CD4-positive, alpha-beta T cell treated with Interleukin-4 for 1 hour (primary cell): ENCODE measurements at places on chromosomes 1 and 21.

DNA sequence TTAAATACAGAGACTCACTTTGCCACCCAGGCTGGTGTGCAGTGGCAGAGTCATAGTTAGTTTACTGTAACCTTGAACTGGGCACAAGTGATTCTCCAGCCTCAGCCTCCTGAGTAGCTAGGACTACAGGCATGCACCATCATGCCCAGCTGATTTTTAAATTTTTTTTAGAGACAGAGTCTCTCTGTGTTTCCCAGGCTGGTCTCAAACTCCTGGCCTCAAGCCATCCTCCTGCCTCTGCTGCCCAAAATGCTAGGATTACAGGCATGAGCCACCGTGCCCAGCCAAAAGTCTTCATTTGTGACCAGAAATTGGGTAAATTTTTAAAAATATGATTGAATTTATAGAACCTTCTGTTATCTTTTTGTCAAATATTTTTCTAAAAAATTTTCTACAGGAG lies 17.9 kb upstream of the TARS2 start:
- DNase-seq: no peak

- DNase-seq: no peak
Observed at GRCh38 chr1:11229203-11229602, 33.1 kb downstream of the MTOR start.

GRCh38 chr21:25360593-25360992 lies 246.7 kb downstream of the MRPL39 start:
- no peak for DNase-seq

DNA sequence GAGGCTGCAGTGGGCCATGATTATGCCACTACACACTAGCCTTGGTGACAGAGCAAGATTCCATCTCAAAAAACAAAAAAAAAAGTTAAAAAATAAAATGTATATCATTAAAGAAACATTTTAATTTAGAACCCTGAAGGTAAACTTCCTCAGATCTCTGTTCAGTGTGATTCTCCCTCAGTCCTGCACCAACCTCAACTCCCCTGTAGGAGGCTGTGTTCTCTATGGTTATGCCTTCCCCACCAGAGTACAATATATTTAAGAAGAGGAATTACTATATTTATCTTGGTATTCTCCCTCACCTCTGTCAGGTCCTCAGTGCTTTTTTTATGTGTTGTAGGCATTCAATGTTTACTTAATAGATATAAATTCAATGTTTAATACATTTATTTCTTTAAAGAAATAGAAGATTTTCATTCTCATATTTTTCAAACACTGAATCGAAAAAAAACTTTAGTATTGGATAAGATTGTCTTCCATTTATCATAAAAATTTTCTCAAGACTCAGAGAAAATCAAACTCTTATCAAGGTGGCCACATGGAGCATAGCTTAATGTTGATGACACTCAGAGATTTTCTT lies 4.8 kb upstream of the LRRC8B start:
- peak; percentile 64 for DNase-seq

DNA sequence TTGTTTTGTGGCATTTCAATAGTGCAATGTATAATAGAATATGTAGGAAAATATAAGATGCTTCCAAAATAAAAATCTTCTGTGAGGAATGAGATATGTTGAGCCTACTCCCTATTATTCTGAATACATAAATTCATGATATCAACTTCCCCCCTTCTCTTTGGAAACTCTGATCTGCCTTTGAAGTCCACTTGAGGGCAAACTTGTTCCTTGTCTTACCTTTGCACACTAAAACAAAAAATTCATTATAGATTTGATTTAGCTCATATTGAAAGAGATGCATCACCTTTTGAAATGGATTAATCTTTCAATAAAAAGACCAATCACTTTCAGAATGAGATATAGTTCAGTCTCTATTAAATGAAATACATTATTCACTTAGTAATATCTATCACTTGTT lies 580.7 kb upstream of the ADGRL4 start:
- DNase-seq: no peak

GRCh38 chr1:180221462-180221861 lies 8.6 kb upstream of the LHX4 start:
- DNase-seq: no peak

- DNase-seq: peak; percentile 76
Observed at GRCh38 chr1:1371746-1372711, 3.0 kb downstream of the AURKAIP1 start.

- no peak for DNase-seq
Observed at GRCh38 chr1:203492082-203492747, 1.7 kb upstream of the OPTC start.

- DNase-seq: no peak
Observed at GRCh38 chr1:185070051-185070450, 24.7 kb downstream of the RNF2 start.

DNA sequence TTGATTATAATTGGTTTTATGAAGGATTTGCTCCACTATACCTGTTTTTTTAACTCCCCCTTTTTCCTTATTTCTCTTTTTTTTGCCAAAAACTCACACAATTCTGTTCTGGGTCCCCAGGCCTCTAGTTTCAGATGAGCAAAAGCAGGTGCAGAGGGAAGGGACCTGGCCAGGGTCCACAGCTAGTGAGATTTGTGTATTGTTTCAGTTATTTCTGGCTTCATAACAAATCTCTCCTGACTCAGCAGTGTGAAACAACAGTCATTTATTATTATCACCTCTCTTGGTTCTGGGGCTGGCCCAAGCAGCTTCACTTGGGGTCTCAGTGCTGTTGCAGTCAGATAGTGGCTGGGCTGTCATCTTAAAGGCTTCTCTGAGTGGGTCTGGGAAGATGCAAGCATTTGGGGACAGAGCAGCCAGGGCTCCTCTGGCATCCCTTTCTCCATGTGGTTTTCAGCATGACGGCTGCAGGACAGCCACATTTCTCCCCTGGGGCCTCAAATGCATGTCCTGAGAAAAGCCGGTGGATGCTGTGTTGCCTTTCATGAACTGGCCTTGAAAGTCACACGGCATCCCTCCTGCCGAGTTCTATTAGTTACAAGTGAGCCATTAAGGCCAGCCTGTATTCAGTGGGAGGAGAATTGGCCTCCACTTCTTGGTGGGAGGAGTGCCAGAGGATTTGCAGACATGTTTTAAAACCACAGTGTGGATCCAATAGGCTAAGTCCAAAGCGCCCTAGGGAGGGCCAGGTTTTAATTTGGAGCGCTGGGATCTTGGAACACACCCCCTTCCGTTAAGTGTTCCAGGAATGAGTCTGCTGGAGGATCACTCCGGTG lies 137.1 kb downstream of the CAMTA1 start:
- no peak for DNase-seq

DNA sequence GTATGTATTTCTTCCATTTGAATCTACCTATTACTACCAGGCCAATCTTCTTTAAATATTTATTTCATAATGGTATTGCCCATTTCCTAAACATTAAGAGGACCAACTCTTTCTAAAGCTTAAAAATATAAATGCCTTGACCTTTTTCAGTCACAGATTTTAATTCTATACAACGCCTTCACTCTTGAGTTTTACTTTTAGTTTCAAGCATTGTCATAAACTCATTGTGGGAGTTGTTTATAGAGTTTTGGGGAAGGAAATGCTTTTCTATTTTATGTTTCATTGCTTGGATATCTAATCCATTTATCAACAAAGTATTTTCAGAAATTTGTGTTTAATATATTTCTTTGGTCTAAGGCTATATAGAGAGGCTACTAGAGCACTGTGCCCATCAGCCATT lies 155.8 kb downstream of the DPYD start:
- no peak for DNase-seq

- no peak for DNase-seq
Observed at GRCh38 chr1:66489151-66489550, 44.8 kb upstream of the SGIP1 start.

DNA sequence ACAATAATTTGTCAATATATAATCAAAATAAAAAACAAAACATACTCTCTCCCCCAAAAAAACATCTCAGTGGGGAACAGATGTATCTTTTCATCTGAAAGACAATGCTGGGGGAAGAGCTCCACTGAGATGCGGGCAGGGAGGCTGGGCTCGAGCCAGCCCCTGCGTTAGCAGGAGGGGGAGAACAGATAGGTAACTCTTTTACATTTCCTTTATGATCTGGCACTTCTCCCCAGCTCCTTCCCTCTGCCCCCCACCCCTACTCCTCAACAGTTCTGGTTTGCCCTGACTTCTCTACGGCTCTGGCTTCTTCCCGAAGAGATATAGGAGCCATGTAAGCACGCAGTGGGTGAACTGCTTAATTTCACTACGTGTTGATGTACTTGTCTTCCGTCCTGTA lies 12.4 kb downstream of the LEPR start:
- no peak for DNase-seq

GRCh38 chr1:243964915-243965314 lies 86.2 kb upstream of the ZBTB18 start:
- no peak for DNase-seq

DNA sequence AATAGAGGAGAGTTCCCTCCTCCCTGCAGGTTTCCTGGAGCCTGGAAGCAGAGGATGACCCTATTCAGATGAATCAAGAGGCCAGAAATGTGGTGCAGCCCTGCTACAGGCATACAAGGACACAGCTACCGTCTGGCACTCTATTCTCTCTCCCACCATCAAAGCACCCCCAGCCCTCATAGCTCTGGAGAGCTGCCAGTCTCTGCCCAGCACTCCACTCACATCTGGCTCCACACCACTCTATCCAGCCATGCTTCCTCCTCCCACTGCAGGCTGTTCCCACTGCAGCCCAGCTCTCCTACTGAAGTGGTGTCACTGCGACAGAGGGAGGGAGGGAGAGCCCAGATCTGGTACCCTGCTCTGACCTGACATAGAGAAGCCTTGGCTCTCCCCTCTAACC lies 18.4 kb downstream of the SYT2 start:
- DNase-seq: no peak

DNA sequence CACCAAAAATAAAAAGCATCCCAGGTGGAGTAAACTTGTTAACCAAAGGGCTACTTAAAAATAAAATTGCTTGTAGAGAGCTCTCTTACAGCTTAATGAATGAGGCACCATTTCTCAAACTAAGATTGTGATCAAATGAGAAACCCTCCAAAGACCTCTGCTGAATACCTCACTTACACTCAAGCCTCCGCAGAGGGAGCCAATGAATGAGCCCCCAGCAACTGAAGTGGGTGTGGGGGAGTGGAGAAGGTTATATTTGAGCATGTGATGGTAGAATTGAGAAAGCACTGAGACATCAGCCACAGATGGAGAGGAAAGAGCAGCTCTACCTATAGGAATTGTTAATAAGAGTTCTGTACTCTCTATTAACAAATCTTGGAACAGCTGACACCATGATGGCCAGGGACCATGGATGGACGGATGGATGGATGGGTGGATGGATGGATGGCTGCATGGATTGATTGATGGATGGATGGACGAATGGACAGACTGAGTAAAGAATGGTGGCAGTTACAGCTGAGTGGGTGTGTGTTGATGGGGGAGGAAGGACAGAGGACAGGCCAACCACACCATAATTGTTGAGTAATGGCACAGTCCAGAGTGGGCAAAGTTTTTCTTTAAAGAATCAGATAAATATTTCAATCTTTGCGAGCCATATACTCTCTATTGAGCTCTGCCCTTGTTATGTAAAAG lies 20.3 kb upstream of the TIAM1 start:
- no peak for DNase-seq

GRCh38 chr1:231694075-231694431 lies 67.5 kb downstream of the DISC1 start:
- DNase-seq: no peak

GRCh38 chr1:228334226-228334935 lies 72.3 kb downstream of the TRIM11 start:
- peak; percentile 2 for DNase-seq

GRCh38 chr1:56821462-56821797 lies 2.2 kb upstream of the FYB2 start:
- no peak for DNase-seq

DNA sequence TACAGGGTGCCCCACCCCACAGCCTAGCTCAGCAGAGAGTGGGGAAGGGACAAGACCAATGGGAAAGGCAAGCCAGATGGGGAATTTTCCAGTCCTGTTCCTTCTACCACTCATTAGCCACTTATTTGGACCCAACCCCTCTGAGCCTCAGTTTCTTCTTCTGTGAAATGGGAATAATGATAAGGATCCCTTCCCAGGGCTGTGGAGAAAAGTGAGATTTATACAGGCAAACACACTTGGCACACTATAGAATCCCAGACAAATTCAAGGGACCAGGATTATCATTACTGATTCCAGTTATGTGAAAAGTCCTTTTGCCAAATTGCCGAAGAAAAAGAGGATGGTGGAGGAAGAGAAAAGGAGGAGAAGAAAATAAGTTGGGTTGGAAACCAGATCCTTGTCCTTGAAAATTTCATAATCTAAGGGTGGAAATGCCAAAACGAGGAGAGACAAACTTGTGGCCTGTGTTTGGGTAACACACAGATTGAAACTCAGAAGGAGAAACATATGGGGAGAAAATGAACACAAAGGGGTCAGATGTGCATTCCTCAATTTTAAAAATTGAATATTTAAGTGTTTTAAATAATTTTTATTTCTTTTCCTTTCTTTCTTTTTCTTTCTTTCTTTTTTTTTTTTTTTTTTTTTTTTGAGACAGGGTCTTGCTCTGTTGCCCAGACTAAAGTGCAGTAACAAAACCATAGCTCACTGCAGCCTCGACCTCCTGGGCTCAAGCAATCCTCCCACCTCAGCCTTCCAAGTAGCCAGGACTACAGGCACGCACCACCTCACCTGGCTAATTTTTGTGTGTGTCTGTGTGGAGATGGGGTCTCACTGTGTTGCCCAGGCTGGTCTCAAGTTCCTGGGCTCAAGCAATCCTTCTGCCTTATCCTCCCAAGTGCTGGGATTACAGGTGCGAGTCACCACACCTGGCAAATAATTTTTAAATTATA lies 9.6 kb downstream of the CAPN2 start:
- no peak for DNase-seq

GRCh38 chr1:94038511-94038910 lies 82.4 kb downstream of the ABCA4 start:
- no peak for DNase-seq

DNA sequence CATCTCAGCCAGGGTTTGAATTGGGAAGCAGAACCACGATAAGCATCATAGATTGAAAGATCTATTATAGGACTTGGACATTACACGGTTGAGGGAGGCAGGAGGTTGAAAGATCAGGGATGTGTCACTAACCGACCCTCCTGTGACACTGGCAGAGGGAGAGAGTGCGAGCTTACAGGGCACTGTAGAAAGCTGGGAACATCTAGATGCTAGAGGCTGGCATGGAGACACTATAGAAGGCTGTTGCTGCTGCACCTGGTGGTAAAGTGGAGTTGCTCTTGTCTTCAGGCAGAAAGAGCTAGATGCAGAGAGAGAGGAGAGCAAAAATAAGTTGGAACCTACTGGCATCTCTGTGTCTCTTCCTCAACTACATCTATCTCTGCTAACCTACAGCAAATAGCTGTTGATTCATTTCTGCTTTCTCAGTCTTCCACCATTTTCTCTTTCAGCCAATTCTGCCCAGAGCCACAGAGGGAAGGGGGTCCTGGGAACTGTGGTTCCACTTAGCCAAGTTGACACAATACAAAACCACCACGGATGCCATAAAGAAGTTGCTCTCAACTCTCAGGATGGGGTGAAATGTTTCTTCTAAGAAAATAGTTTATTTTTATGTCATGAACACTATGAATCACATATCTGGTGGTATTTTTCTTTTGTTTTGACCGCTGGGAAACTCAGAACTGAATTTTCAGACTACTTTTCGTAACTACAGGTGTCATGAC lies 155.9 kb downstream of the ZNF281 start:
- no peak for DNase-seq
